ENCODE measurements at places on chromosomes 13 and 19.

DNA sequence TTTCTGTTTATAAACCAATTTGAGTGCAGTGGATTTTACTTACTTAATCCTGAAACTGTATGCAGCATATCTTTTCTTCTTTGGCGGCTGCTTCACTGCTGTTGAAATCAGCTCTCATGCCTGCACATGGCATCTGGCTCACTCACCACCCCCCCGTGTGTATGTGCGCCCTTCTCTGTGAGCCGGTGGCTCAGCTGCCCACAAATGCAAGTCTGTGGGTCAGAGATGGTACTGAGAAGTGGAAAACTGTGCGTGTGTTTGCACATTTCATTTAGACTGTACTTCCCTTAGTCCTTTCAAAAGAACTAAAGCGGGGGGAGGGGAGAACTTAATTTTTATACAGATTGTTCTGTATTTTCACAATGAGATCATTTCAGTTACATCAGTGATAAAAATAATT lies 307.6 kb downstream of the SHISA2 start:
- no peak for DNase-seq

- no peak for DNase-seq
Observed at GRCh38 chr19:18506101-18506930, 15.6 kb downstream of the ELL start.

DNA sequence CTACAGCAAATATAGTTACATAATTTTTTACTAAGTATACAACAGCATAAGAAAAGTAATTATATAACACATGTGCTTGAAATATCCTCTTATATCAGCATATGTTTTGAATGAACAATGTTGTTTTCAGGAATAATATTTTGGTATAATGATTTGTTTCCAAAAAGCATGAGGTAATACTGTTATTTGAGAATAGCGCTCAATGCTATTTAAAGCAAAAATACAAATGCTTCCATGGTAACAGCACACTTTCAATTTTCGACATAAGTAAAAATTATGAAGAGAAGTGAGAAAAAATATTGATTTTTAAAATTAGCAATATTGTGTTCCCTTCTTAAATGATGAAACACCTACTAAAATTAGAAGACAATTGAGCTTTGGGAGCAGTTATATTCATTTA lies 715.9 kb upstream of the ATXN8OS start:
- DNase-seq, result no peak

GRCh38 chr13:53822136-53822535 lies 793.5 kb downstream of the OLFM4 start:
- no peak for DNase-seq

DNA sequence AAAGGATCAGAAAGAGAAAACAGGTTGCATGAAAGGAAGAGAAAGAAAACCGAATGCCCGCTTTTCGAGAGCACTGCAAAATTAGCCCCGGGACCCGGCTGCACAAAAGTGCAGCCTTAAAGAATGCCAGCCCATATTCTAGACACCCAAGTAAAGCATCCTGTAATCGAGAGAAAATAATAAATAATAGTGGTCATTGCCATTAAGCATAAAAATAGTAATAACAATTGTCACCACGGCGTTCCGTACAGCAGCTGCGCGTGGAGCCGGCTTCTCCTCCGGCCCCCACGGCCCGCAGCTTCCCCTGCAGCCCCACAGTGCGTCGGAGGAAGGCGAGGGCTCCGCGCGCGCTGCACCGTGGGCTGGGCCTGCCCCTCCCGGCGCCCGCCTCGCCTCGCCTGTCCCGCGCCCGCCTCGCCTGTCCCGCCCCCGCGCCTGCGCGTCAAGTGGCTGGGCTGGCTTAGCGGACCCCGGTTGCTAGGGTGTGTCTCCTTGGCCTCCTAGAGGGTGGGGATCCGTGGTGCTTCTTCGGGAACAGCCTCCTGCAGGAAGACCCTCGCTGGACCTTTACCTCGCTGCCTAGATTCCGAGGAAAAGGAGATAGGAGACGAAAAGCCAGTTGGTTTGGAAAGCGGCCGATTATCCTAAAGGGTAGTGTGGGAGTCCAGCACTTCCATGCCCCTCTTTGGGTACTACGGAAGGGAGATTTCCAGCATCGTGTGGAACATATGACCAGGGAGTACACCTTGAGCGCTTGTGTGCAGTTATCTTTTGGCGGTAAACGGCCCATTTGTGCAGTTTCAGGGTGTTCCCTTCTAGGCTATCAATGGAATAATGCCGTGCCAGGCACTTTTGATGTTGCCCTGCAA lies at the start of gene LRRC63:
LRRC63 (plus strand) TSS at position 446 of the 869 bp plus-strand sequence. CDS start 1,107 bp downstream, outside the sequence.
- DNase-seq, result peak; percentile 70

DNA sequence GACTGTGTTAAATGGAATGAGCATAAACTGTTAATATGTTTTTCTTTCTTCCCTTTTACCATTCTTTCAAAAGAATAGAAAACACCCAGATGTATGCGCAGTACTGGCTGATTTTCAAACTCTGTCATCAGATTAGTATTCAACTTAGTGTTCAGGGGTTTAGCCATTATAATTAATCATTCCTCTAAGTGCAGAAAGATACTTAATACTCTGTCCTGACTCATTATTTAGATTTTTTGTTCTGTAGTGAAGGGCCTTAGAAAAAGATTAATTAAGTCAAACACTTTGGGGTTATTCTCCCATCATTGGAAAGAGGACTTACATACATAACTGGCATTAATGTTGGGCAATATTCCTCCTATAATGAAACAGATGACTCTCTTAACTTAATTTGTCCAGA lies 1316.7 kb upstream of the SLC10A2 start:
- no peak for DNase-seq

GRCh38 chr13:57633141-57633949 lies 1.8 kb downstream of the PCDH17 start:
- DNase-seq, result no peak

DNA sequence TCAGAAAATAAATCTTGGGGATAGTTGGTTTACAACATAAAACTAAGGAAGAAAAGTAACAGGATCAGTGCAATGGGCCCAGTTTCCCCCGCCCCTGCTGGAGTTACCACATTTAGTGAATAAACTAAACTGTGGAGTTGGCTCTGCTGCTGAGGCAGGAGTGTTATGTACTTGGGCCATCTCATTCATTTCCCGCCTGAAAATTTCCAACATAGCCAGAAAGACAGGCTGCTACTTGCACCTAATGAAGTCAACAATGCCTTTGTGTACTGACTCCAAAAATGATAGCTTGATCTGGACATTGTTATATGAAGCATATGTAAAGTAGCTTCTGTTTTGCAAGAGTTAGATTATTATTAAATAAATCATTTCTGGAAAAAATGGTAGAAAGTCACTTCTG lies 7.9 kb upstream of the RNASEH2B start:
- no peak for DNase-seq

DNA sequence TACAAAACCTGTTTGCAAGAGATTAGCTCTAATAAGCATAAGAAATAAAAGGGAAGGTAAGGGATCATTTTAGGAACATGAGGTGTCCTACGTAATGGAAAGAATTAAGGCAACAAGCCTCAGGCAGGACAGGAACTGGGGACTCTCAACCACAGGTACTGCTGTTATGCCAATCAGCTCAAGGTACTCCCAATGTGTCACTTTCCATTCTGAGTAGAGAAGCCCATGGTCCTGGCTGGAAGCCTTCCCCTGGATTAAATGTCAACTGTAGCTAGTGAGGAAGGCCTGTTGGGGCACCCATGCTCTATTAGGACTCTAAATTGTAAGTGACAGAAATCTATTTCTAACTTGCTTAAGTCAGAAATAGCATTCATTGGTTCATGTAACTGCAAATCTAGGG lies 134.6 kb downstream of the DPF1 start:
- no peak for DNase-seq

DNA sequence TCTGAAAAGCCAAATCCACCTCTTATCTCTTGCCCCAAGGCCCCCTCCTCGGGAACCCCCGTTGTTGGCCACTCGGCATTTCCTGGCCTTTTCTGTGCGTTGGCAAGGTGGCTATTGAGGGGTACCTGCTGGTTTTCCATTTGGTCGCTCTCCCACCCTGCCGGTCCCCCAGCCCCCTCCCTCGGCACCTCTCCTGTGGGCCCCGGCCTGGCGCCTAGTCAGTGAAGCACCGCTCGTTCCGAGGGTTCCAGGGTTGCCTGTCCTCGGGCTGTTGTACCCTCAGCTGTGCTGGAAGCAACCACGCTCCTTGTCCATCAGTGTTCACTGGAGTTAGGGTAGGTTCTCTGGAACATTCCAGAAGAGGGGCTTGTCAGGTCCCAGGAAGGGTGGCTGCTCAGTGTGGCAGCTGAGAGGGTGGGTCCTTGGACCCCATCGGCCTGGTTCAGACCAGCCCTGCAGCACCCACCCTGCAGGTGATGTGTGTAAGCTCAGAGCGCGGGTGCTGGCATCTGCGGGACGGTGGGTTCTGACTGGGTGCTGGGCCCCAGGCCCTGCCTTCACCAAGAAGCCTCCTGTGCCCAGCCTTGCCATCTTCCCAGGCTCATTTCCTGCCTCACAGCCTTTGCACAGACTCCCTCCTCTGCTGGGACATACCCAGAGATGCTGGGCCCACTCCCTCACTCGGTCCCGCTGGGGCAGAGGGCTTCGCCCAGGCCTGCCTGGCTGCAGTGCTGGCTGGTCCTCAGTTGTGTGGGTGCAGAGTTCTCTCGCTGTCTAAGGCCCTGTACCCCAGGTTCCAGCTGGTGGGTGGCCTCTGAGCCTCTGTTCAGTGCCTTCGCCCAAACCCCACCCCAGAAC lies 21.3 kb downstream of the NKPD1 start:
- DNase-seq, result no peak

- no peak for DNase-seq
Observed at GRCh38 chr19:13396250-13397080, 109.8 kb downstream of the CACNA1A start.

- no peak for DNase-seq
Observed at GRCh38 chr13:63435667-63436324, 2020.1 kb upstream of the PCDH20 start.

DNA sequence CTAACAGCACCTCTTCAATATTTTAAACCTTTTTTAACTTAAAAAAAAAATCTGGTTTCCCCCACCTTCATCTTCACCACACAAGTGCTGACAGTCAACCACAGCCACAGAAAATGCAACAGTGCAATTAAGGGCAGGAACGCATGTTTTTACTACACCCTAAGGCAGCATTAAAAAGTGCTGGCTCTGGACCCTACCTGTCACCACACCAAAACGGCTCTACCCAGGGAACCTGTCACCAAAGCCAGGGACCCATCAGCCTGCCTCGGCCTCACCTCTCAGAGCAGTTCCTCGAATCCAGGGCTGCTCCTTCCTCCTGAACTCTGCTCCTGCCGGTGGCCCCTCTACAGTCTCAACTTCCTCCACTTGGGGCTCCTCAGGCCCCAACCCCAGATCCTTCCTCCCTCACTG lies 22.5 kb upstream of the SLC35E1 start:
- DNase-seq, result peak; percentile 36

GRCh38 chr13:111343186-111343805 lies 22.9 kb downstream of the TEX29 start:
- DNase-seq, result no peak

- no peak for DNase-seq
Observed at GRCh38 chr13:20654156-20654555, 49.3 kb upstream of the IL17D start.

DNA sequence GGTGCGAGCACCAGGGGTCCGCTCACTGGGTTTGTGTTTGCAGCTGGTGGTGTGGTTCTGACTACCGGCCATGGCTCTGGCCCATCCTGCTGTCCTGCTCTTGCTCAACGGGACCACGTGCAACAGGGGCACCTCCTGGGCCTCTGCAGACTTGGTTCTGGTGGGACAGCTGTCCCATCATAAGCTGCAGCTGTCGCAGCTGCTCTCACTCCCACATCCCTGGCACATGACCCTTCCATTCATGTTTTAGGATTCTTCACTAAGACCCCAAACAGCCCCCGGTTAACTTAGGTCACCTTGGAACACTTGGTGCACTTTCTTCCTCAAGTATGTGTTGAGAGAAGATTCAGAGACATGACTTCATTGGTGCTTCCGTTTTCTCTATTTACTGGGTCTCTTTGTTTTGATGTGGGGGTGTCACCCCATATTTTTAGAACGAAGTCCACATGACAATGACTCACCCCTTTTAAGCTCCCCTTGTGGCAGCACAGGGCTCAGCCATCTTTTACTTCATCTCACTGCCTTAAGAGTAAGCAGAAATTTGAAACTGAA lies 68.4 kb upstream of the ARHGEF7 start:
- no peak for DNase-seq

GRCh38 chr13:99819967-99820366 lies 151.6 kb downstream of the ZIC5 start:
- DNase-seq, result no peak

GRCh38 chr19:51375504-51376221 lies 3.2 kb upstream of the NKG7 start:
- DNase-seq, result no peak

GRCh38 chr19:871446-872265 lies 12.2 kb downstream of the CFD start:
- no peak for DNase-seq

DNA sequence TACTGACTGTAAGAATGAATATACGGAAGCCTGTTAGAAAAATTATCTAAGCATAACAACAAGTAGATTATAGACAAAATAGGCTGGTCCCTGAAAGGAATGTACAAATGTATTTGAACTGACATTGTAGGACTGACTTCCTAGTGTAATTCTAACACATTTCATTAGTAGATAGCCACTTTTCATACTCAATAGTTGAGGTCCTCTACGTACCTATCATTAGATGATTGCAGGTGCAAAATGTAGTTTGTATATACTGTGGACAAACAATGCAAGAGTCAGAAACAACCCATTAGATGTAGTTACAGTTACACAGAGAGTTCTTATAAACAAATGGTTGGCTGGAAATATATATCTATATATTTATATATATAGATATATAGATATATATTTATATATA lies 402.3 kb upstream of the SLITRK6 start:
- no peak for DNase-seq

DNA sequence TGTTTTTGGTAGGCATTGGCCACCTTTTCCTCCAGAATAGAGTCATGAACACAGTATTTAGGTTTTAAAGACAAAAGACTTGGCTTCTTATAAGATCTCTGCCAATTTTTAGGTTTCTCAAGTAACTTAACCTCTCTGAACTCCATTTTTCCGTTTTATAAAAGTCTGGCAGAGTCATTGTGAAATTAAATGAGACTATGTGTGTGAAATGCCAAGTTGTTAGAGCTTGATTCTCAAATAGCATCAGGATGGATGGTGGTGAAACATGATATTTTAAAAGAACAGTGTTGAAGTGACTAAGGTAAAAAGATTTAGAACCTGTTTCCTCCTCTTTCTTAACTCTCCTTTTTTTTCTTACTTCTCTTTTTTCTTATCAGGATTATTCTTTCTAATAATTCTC lies 617.7 kb upstream of the SLITRK1 start:
- DNase-seq, result no peak

DNA sequence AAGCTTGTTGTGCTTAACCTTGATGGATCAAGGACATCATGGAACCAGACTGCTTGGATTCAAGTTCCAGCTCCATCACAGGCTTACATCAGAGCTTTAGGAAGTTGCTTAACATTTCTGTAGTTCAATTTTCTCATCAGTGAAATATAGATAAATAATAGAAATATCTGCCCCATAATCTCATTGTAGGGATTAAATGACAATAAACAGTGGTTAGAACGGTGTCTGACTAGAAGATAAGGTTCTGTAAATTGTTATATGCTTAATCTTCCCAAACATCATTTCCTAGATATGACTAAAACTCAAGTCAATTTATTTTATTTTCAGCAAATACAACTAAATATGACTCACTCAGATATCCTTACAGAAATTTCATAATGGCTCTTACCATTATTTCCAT lies 83.5 kb downstream of the SLITRK1 start:
- DNase-seq, result no peak

- DNase-seq, result no peak
Observed at GRCh38 chr13:82257790-82258507, 1624.3 kb downstream of the SLITRK1 start.
